ENCODE measurements at places on chromosomes 6 and 20.

- DNase-seq: no peak
These were observed 87.9 kb downstream of the LRFN2 start for GRCh38 chr6:40499215-40499614.

DNA sequence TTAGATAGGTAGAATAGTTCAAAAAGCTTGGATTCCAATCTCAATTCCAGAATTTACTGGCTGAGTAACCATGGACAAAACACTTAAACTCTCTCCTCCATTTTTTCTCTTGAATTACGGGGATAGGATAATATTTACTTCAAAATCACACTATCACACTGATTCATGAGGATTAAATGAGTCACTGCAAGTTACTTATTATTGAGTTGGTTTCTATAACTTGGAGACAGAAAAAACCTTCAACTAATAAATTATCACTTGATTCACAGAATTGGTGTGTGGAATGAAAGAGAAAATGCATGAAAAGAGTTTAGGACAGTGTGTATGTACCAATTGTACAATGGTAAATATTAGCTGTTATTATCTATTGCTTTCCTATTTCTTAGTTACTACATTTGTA is 585.2 kb downstream of the PHF3 start:
- DNase-seq: no peak

GRCh38 chr20:35561268-35561667 is 19.4 kb downstream of the ERGIC3 start:
- no peak for DNase-seq

GRCh38 chr6:151263967-151264366 is 24.2 kb downstream of the AKAP12 start:
- peak; percentile 56 for DNase-seq

- no peak for DNase-seq
These were observed 24.9 kb downstream of the RNF144B start for GRCh38 chr6:18412068-18412467.
